Neural progenitor cell (in vitro differentiated cells): ENCODE measurements at places on chromosomes 13 and 19. TPM values are rescaled to one million over a fixed set of nuclear protein-coding genes. Genes with fewer than 3 reads are reported as not detected.

CBY2 gene
- 0.31 TPM in 1 of 2 replicates, not detected in the other for total RNA-seq

MISP gene
- total RNA-seq = not detected in 2 replicates

ADM5 gene
- total RNA-seq = 6.0 and 9.4 TPM in 2 replicates

ZNF527 gene
- 7.1 and 8.6 TPM in 2 replicates for total RNA-seq

RAB3D gene
- total RNA-seq = 5.5 and 8.5 TPM in 2 replicates

SH2D3A gene
- 0.65 and 1.5 TPM in 2 replicates for total RNA-seq

PRTN3 gene
- total RNA-seq = 0.28 TPM in 1 of 2 replicates, not detected in the other

ZNF550 gene
- 10.7 and 11.1 TPM in 2 replicates for total RNA-seq

ZNF264 gene
- 26.9 and 36.2 TPM in 2 replicates for total RNA-seq

DLEU7 gene
- 0.25 TPM in 1 of 2 replicates, not detected in the other for total RNA-seq

AMH gene
- total RNA-seq = 3.5 and 22.4 TPM in 2 replicates

THSD8 gene
- total RNA-seq = not detected in 2 replicates

IRF3 gene
- 29.5 and 65.1 TPM in 2 replicates for total RNA-seq

SARS2 gene
- 45.8 and 63.6 TPM in 2 replicates for total RNA-seq

KCNRG gene
- total RNA-seq = 0.88 and 2.1 TPM in 2 replicates

VSTM1 gene
- total RNA-seq = 0.12 TPM in 1 of 2 replicates, not detected in the other

CAPS gene
- 2.2 and 12.4 TPM in 2 replicates for total RNA-seq
